GM10248 (cell line): ENCODE measurements at places on chromosomes 3 and 15.

- DNase-seq = no peak
Measured at GRCh38 chr3:128936341-128936740, 56.9 kb downstream of the ACAD9 start.

DNA sequence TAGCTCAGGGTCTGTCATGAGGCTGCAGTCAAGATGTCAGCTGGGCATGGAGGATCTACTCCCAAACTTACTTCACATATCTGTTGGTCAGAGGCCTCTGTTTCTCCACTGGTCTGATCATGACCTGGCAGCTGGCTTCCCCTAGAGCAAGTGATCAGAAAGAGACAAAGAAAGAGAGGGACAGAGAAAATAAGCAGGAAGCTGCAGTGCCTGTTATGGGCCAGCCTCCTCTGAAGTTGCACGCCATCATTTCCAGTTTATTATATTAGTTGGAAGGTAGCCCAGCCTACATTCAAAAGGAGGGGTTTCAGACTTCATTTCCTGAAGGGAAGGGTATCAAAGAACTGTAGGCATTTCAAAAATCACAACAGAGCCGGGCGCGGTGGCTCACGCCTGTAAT, 5.0 kb upstream of the RPP25 start:
- DNase-seq = no peak

- DNase-seq = no peak
Measured at GRCh38 chr3:27208961-27209616, 160.1 kb downstream of the NEK10 start.

- no peak for DNase-seq
Measured at GRCh38 chr15:59150185-59150584, 45.2 kb downstream of the CCNB2 start.

DNA sequence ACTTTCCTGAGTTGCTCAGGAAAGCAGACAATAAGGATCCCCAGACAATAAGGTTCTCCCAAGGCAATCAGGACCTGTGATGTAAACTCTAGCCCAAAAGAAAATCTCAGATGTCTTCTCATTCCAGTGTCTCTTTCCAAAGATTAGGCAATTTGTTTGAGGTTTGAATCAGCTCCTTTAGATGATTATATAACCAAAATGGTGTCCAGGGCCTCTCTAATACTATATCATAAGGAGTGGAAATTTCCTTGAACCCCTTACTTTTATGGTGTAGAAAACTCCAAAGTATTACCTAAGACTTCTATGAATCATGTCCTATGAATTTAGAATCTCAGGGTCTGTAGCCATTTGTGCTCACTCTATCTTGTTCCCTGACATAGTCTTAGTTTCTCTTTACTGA, 65.9 kb downstream of the GPR176 start:
- no peak for DNase-seq

GRCh38 chr15:100898152-100898490, 18.5 kb downstream of the ALDH1A3 start:
- no peak for DNase-seq

DNA sequence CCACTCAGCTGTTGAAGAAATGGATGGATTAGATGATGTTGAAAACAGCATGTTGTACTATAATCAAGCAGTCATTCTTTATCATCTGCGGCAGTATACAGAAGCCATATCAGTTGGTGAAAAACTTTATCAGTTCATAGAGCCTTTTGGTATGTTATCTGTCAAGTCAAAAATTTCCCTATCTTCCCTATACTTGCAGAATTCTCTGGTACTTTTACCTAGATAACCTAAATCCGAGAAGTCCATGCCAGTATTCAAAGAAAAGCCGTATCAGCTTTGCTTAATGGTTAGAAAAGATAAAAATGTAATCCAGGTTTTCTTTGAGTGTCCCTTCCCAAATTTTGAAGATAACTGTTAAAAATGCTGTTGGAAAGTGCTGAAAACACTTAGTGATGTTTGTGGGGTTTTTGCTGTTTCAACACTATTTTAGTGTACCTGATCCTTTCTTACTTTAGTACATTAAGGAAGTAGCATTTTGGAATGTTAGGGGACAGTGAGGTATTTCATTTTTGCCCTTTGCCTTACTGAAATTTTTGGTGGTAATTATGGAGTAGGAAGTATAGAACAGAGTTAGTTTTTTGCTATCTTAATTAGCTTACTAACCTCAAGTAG, 23.8 kb downstream of the CNOT10 start:
- DNase-seq = no peak

DNA sequence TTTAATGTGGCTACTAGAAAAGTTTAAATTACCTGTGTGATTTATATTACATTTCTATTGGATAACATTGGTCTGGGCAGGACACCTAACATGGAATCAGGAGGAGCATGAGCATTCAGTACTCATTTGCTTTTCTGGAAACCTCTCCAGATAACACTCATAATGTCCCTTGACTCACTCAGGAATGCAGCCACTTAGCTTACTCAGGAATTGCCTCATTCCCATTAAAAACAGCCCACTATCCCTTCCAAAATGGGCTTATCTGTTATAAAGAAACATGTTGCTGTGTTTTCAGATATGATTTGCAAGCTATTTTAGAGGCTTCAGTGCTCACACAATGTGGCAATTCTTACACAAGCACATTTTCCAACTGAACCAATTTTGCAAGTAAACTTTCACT, 17.1 kb downstream of the GBE1 start:
- no peak for DNase-seq

DNA sequence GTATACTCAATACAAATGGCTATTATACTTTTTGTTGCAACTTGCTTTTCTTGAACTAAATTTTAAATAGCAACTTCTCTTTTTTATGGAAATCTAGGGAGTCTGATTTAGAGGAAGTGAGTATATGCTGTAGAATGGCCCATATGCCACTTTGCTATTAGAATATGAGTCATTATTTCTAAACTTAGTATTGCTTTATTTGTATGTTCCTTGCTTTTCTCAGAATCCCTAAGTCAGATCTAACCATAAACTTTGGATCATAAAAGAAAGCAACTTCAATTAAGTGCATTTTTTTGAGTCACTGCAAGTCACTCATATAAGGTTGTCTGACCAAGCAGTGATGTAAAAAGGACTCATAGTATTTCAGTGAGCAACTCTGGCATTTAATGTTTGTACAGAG, 17.5 kb upstream of the SPTSSB start:
- DNase-seq = no peak

DNA sequence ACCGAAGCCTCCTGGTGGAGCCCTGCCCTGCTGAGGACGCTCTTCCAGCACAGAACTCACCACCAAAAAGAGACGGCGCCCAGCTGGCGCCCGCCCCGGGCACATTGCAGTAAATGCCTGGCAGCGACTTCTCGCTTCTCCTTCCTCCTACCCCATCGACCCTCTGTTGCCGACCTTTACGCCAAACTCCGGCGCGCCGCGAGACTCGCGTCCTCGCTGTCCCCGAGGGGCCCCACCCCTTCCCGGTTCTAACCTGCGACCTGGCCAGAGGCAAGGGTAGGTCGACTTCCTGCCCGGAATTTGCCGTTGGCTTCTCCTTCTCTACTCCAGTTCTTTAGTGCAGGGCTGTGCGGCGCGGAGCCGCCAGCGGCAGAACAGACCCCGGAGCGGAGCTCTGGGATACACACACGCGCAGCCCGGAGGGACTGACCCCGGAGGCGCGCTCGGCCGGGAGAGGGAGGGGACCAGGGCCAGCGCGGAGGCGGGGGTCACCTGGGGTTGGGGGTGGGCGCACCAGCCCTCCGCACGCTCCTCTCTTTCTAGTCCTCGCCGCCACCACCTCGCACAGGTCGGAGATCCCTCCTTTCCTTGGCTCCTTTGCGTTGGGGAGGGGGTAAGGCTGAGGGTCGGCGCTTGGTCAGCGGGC, 226.6 kb upstream of the AZI2 start:
- no peak for DNase-seq

DNA sequence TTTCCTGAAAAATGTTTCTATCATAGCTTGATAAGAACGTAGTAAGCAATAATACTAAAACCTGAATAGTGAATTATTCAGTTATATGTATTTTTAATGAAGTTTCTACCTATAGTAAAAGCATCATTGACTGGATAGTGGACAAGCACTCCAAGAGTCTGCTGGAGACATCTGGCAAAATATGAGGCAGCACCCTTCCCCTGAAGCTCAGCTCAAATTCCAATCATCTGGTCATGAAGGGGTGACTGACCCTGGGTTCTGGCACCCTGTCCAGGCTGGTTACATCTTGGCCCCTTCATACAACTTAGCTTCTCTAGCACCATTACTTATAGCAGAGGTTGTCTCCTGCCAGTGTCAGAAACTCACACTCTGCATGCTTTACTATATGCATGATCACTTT, 455.4 kb downstream of the RAP2B start:
- no peak for DNase-seq

DNA sequence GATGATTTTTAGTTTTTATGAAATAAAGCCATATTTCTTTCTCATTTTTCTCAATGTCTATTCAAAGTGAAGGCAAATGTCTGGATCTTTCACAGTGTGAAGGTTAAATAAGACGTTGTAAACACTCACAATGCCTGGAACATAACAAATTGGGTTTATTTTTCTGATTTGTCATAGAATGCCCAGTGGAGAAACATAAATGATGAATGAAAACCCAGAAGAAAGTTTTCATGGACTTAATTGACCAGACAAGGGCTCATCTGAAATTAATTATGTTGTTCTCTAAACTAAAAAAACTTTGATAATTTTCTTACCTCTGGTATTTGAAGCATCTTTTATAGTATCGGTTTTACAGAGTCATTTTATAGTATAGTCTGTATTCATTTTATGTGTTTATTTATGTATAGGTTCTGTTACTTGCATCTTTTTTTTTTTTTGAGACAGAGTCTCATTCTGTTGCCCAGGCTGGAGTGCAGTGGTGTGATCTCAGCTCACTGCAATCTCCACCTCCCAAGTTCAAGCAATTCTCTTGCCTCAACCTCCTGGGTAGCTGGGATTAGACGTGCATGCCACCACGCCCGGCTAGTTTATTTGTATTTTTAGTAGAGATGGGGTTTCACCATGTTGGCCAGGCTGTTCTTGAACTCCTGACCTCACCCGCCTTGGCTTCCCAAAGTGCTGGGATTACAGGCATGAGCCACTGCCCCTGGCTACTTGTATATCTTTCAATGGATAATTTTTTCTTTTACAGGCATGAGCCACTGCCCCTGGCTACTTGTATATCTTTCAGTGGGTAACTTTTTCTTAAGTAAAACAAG, 15.1 kb upstream of the BNIP2 start:
- DNase-seq = no peak

GRCh38 chr3:198071602-198072287, 111.7 kb downstream of the LMLN start:
- peak; percentile 20 for DNase-seq

- no peak for DNase-seq
Measured at GRCh38 chr3:123586968-123587367, 2.1 kb upstream of the HACD2 start.

DNA sequence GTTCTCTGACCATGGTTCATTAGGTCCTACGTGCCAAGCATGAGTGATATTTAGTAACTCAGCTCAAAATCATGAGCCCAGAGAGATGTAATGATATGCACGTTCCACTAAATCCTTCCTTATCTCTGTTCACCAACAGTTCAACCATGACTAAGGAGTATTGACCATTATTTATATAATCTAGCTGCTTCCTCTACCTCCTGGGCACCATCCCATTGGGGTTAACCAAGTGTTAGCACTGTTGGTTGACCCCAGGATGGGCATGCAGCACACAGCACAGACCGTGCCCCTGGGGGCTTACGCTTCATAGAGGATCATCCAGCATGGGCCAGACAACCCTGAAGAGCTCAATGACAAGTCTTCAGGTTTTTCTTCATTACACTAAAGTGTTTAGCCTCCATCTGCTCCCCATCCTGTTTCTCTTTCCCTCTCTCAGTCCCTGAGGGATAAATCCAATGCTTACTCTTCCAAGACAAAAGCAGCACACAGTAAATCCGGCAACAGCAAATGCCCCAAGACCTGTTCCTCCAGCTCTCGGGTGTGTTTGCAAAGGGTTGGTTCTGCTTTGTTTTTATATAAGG, 10.4 kb downstream of the FAM174B start:
- DNase-seq = no peak

- no peak for DNase-seq
Measured at GRCh38 chr3:25372167-25372566, 55.9 kb upstream of the RARB start.

DNA sequence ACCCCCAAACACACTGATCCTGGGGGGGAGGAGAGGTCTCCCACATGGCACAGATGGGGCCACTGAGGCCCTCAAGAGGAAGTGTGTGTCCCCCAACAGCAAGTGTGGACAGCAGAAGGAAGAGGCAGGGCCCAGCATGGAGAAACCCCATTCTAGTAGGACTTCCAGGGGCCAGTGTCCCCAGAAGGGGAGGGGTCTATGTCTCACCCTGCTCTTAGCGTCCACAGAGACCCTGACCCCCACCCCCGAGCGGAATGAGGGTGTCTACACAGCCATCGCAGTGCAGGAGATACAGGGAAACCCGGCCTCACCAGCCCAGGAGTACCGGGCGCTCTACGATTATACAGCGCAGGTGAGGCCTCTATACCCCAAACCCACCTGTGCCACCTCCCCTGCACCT, 35.3 kb downstream of the TSPAN3 start:
- no peak for DNase-seq

DNA sequence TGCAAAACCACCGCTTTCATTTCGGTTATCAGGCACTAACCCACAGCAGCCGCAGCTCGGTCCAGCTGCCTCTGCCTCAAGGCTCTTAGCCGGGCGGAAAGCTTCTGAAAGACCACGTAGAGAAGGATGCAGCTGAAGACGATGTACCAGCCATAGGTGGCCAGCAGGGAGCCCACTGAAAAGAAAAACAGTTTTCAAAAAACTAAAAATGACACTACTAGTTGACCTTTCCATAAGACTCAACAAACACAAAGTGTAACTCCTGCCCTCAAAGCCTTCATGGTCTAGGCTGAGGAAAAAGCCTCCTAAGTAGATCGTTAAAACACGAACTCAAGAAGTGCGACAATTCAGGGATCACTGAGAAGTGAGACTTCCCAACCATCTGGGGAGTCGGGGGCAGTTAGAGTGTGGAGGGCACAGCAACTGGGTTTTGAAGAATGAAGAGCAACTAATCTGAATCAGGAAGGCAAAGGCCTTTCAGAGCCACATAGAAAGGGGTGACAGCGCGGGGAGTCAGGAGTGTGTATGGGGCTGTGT, 716 bp downstream of the SELENOS start:
- peak; percentile 38 for DNase-seq

DNA sequence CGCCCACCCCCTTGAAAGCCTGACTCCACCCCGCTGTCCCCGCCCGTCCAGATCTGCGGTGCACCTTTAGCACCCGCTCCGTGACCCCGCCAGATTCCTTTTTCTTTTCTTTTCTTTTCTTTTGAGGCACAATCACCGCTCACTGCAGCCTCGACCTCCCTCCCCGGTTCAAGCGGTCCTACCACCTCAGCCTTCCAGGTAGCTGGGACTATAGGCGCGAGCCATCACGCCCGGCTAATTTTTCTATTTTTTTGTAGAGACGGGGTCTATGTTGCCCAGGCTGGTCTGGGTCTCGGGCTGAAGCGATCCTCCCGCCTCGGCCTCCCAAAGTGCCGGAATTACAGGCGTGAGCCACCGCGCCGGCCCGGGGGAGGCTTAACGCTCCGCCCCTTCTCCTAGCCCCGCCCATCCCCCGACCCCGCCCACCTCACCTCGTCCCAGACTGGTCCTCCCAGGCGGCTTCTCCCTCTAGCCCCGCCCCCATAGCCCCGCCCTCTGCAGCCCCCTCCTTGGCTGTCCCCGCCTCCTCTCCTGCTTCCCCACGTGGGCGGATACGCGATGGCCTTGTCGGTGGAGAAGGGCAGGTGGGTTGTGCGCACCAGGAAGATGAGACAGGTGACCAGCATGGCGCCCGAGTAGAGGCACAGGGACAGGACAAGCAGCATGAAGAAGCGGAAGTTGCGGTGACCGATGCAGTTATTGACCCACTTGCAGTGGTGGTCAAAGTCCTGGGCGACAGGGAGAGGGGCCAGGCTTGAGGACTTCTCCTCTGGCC, 3.2 kb downstream of the ZDHHC19 start:
- peak; percentile 90 for DNase-seq

- DNase-seq = no peak
Measured at GRCh38 chr3:186375443-186375842, 13.4 kb upstream of the DGKG start.
